ENCODE measurements at places on chromosomes 7 and 10. TPM values are rescaled to one million over a fixed set of nuclear protein-coding genes. Genes with fewer than 3 reads are reported as not detected.

DNA sequence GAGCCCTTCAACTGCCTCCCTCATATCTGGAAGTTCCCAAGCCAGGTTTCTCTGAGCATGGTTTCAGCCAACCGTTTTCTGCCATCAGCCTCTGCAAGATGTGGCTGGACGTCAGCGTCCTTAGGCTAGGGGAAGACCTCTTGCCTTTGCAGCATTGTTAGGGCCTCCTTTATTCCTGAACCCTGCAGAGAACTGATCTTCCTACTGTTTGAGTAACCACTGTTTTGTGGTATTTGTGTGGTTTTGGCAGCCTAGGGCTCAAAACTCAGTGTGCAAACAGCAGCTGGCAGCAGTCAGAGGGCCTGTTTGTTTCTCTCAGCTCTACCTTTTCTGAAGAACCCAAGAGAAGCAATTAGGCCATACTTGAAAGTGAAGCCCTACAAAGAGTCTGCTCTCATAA lies 83.4 kb upstream of the SEMA3E start:
- DNase-seq = no peak

- DNase-seq = no peak
Measured at GRCh38 chr10:117074621-117075020, 63.4 kb downstream of the VAX1 start.

Gene GATAD1
- total RNA-seq = 52.0 TPM

Gene MMRN2
- total RNA-seq = 66.2 TPM

Gene ARHGAP19
- 138 TPM for total RNA-seq

Gene GARIN1A
- total RNA-seq = 8.8 TPM

- no peak for DNase-seq
Measured at GRCh38 chr10:61284222-61284890, 168.8 kb downstream of the TMEM26 start.

DNA sequence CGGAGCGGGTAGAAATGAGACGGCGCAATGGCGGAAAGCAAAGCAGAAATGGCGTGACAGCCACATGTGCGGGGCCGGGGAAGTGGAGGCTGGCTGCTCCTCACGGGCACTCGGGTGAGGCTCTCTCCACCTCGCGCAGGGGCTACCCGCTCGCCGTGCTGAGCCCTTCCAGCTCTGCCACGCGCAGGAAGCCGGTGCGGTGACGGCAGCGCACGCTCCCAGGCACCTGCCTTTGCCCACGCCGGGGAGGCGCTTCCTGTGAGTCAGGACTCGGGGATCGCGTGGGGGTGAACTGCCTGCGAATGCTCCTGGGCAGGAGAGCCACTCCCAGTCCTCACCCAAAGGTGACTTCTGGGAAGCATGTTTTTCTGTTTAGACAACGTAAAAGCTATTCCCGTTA lies 431.2 kb downstream of the GLRX3 start:
- DNase-seq = no peak

DNA sequence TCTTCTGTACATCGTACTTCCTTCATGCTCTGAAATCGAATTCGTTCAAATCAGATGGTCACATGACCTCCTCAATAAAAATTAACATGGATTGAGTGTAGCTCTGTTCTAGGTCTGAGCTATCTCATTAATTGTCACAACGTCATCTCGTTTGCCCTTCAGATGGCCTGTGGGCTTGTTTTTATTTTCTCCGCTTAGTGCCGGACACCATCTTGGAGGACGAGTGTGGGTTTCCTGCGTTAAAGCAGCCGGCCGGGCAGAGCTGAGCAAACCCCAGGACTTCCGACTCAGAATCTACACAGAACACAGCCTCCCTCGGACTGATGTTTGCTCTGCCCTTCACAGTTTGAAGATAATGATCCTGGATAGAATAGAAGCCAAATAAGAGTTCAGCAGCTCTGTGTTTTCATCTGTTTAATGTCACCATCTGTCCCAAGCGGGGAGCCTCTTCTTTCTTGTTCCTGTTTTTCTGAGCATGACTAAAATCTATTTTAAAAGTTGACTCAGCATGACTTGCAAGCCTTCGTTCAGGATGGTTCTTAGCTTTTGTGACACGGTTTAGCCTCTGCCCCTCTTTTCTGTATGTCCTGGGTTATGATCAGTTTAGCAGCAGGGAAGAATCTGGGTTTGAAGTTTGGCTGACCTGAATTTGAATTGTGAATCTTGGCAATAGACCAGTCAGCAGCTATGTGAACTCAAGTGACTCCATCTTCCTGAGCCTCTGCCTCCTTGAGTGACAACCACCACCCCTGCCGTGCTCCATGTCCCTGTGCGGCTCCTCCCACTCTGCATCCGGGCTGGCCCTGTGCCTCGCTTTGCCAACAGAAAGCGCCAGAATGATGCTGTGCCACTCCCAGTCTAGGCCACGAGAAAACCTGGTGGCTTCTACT lies 30.6 kb upstream of the GALNTL5 start:
- no peak for DNase-seq

Gene TMEM236
- total RNA-seq = 0.49 TPM

- DNase-seq = no peak
Measured at GRCh38 chr7:33334349-33334748, 205.0 kb downstream of the BBS9 start.

- DNase-seq = no peak
Measured at GRCh38 chr10:35644050-35644950, 2.2 kb upstream of the FZD8 start.

- DNase-seq = no peak
Measured at GRCh38 chr7:36175886-36176285, 22.8 kb downstream of the EEPD1 start.

Gene SPAG6
- total RNA-seq = 0.31 TPM

DNA sequence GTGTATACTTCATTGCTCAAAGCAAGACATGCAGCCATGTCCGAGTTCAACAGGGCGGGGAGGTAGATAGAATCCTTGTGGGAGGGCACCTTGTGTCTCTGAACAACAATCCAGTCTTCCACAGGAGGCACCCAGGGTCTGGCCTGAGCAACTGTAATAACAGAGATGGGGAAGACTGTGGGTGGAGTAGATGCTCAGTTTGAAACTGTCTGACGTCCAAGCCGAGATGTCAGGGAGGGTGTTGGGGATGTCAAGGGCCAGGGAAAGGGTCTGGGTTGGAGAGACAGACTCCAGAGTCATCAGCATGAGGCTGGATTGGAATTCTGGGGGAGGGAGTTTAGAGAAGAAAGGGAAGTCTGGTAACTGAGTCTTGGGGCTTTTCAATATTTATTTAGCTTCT lies 88.0 kb downstream of the FANK1 start:
- no peak for DNase-seq

Gene GRK5
- 54.1 TPM for total RNA-seq
